ENCODE measurements at places on chromosomes 3 and 15.

DNA sequence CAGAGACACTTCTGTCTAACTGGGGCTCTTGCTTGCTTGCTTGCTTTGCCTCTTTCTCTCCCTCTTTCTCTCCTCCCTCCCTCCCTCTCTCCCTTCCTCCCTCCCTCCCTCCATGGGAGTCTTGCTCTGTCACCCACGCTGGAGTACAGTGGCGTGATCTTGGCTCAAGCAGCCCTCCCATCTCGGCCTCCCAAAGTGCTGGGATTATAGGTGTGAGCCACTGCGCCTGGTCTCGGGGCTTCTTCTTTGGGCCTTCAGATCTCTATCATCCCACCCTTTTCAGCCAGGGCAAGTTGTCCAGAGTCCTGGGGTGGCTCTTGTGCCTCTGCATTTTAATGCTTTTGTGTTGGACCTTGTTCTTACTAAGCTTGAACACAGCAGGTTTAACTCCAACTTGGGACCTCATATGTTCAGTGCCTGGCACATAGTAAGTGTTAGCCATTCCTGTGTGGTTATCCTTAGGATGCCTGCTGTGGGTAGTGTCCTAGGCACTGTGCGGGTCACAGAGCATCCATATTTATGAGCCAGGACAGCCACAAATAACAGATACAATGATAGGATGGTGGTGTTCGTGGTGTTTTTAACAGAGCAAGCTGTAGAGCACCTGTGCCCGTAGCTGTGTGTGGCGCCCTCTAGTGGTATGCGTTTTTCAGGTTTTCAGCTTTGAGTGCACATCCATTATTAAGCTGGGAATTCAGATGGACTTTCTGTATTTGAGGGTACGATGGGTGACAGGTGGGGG is 75.1 kb downstream of the CCK start:
- peak; percentile 61 for DNase-seq

DNA sequence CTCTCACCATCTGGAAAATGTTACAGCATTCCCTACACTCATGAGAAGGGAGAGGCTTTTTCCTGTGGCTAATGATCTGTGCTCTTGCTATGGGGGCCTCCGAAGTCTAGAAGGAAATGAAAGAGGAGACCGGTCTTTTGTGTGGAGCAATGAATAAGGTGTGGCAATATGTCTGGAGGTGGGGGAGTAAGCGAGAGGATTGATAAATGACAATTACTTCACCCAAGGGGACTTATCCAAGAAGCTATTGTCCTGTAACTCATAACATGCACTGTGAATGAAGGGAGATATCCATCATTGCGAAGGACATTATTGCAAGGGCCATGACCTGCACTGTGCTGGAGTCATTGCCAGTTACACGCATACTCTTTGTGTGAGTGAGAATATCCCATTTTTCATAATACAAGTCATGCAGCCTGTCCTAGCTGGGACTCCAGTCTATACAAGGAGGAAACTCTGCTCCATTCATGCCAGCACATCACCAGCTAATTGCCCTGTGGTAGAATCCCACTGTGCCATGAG is 37.7 kb upstream of the SYNPR start:
- no peak for DNase-seq

GRCh38 chr3:161598639-161599038 is 102.0 kb downstream of the OTOL1 start:
- no peak for DNase-seq

DNA sequence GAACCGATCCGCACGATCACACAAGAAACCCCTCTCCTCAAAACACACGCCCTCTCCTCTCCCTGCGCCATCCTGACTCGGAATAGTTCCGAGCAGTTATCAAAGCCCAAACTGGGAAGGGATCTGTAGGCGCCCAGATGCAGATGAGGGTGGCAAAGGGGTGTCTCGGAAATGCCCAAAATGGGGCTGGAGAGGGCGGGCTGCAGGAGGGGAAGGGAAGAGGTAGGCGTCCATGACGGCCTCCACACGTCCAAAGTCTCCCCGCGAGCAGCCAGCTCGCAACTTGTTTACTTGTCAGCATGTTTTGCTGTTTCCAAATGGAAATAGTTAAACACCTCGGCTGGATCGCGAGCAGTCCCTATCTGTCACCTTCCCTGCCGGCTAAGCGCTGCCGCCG is 1.5 kb downstream of the NTRK3 start:
- DNase-seq, result no peak

- no peak for DNase-seq
These were observed 22.0 kb downstream of the MAP4 start for GRCh38 chr3:47994180-47994579.

GRCh38 chr15:31325595-31326155 is 960 bp upstream of the KLF13 start:
- DNase-seq, result peak; percentile 43

DNA sequence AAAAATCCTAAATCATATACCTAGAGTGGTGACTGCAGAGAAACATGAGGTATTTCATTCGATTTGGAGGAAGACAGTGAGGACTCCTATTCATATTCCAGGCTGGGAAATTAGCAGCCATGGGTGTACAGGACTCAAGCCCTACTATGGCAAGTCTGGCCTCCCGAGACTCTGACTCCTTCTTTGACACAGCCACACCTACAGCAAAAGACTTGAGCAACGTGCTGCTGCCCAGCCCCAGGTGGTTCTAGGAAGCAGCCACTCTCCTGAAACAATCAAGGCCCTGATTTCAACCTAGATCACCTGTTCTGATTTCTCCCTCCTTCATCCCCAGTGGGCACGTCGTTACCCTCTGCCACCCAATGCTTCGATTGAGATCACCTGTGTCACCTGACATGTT is 84.0 kb upstream of the ATP11B start:
- DNase-seq, result no peak

- DNase-seq, result no peak
These were observed 12.3 kb downstream of the ISLR start for GRCh38 chr15:74185710-74186348.

DNA sequence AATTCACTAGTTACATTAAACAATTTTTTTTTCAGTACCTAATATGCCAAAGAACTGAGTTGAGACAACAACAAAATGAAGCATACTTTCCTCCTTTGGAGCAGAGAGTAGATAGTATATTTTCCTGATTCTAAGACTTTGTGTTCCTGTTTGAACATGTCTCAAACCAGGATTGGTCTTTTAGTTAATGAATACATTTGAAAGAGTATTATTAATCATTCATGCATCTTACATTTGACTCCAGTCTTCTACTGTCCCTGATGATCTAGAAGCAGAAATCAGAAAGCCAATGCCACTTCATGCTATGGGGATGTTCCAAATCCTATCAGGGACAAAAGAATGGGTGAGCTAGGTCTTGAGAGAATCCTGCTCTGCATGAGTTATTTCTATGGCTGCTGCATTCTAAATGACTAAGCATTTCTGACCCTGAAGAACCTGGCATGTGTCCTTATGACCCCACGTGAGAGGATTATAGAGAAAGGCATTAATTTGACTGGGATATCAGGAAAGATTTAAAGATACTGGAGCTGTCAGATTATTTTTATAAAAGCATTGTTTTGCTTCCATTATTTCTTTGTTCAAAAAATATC is 32.9 kb upstream of the MBNL1 start:
- DNase-seq, result peak; percentile 80
